ENCODE measurements at places on chromosomes 5 and 9.

GRCh38 chr5:56142233-56142613 is 90.9 kb downstream of the ANKRD55 start:
- no peak for DNase-seq

- no peak for DNase-seq
Observed at GRCh38 chr9:117464941-117465616, 50.2 kb upstream of the ASTN2 start.

DNA sequence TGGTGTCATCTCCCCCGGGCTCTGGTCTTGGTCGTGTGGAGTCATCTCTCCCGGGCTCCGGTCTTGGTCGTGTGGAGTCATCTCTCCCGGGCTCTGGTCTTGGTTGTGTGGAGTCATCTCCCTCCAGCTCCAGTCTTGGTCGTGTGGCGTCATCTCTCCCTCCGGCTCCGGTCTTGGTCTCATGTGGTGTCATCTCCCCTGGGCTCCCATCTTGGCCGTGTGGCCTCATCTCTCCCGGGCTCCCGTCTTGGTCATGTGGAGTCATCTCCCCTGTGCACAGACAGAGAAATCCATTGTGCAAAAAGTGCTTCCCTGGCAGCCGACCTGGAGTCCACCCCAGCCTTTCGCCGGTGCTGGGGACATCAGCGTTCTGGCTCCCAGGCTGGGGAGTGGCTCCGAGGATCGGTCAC is 91.1 kb upstream of the CACNA1B start:
- DNase-seq: no peak

DNA sequence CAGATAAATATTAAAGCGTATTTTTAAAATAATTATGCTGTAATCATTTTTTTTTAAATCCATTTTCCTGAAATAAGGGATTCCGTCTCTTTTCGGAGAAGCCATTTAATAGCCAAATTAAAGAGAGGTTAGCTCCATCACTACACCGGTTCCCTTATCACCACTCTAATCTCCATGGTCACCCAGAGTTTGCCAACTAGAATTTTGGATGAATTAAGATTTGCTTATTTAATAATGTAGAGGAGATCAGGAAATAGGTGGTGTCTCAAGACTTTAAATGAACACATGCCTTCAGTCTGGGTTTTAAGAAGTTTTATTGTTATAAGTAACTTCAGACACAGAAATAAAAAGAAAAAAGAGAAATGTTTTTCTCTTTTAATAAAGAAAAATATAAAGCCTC is 151.7 kb downstream of the TTC39B start:
- no peak for DNase-seq

- DNase-seq: no peak
Observed at GRCh38 chr5:112237456-112237855, 181.6 kb downstream of the EPB41L4A start.

- DNase-seq: no peak
Observed at GRCh38 chr5:123132316-123132715, 43.3 kb downstream of the PRDM6 start.

- no peak for DNase-seq
Observed at GRCh38 chr5:179914032-179914755, 6.5 kb upstream of the TBC1D9B start.

GRCh38 chr9:19552282-19553105 is 143.7 kb downstream of the ACER2 start:
- DNase-seq: no peak

DNA sequence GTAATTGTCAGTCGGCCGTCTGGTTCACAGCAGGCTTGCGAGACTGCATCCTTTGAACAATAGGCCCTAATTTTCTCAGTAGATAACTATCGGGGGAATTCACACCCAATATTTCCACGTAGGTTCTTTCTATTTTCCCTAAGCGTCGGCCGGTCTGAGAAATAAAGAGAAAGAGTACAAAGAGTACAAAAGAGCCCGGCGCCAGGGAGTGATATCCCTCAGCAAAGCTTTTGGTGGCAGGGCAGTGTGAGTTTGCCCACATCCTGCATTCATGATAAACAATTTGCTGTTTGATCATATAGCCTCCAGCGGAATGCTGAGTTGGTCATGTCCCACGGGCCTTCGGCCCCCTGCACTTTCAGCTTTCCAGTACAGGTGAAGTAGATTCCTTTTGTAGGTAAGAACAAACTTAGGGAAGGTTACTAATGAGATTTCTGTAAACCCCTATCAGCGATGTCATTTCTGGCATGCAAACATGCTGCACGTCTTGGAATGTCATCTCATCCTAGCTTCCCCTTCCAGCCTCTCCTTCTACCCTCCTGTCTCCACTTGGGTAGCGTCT is 4.7 kb upstream of the PTGR1 start:
- DNase-seq: no peak

GRCh38 chr9:87603854-87604490 is 106.3 kb downstream of the DAPK1 start:
- DNase-seq: no peak

DNA sequence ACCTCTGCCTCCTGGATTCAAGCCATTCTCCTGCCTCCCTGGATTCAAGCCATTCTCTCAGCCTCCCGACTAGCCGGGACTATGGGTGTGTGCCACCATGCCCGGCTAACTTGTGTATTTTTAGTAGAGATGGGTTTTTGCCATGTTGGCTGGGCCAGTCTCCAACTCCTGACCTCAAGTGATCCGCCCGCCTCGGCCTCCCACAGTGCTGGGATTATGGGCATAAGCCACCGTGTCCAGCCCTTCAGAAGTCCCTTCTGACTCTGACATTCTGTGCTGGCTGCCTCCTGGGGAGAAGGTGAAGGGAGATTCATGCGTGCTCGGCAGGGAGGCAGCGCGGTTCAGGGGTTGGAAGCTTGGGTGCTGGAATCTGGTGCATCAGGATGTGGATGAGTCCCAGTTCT is 28.8 kb downstream of the PRRX2 start:
- DNase-seq: no peak

GRCh38 chr5:148909766-148910165 is 83.4 kb downstream of the ADRB2 start:
- no peak for DNase-seq

DNA sequence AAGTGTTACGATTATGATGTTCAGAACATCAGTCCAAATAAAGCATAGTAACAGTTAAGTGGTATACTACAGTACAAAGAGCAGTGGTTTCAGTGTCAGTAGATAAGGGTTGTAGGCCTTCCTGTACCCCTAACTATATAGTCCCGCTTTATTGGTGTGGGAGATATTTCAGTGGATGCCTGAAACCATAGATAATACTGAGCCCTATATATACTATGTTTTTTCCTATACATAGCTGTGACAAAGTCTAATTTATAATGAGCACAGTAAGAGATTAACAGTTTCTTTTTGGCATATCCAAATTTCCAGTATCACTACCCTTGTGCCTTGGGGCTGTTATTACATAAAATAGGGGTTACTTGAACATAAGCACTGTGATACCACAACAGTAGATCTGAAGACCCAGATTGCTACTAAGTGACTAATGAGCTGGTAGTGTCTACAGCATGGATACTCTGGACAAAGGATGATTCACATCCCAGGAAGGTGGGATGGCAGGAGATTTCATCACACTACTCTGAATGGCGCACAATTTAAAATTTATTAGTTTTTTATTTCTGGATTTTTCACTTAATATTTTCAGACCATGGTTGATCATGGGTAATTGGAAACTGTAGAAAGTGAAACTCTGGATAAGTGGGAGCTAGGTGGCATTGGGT is 119.3 kb downstream of the RPS23 start:
- DNase-seq: no peak

DNA sequence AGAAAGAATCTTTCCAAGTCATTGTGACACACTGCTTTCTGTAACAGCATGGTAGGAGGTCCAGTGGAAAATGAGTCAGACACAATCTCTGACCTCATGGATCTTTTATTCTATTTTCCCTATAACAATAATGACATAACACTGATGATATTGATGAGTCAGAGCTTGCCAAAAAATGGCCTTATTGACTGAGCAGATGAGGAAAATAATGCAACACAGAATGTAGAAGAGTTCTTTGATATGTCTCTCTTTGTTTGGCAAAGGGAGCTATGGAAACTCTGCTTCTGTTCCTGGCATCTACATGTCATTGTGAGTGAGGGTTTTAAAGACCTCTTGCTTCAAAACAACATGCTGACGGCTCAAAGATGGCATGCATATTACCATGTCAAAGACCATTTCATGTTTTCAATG is 443.1 kb upstream of the ZNF608 start:
- DNase-seq: no peak

DNA sequence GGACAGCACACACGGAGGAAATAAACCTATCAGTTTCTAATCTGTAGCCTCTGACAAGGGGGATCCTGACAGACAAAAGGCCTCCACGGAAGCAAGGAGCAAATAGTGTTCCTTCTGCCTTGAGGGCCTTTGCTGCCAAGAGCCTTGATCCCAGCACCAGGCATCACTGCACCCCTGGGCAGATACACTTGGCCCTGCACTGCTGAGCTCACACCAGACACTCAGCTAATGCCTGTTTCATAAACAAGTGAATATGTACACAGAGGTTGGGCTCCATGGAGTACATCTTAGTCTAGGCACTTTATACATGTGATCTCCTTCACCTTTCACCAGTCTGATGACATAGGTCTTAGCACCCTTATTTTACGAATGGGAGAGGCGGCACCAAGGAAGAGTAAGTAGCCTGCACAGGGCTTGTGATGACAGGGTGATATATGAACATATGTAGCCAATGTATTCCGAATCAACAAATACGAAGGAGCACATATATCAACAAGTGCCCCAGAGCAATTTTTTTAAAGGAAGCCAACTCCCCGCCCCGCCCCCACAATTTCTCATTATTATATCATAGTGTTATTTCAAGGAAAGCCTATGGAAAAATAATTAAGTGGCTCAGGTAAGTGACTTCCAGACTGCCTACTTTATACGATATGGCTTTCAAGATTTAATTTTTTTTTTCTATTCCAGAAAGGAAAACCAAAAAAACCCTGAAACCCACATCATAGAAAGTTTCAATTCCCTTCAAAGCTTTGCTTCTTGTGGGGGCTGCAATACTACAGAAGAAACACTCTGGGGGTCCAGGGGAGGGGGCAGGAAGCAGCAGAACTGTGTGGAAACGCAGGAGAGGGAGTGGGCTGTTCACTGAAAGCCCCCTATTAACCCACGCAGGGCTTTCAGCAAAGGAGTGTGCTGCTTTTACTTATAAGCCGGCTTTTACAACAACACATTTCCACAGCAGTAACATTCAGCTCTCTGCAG is 32.0 kb downstream of the CDC14B start:
- DNase-seq: no peak

GRCh38 chr5:6365142-6365976 is 13.0 kb downstream of the MED10 start:
- DNase-seq: no peak

DNA sequence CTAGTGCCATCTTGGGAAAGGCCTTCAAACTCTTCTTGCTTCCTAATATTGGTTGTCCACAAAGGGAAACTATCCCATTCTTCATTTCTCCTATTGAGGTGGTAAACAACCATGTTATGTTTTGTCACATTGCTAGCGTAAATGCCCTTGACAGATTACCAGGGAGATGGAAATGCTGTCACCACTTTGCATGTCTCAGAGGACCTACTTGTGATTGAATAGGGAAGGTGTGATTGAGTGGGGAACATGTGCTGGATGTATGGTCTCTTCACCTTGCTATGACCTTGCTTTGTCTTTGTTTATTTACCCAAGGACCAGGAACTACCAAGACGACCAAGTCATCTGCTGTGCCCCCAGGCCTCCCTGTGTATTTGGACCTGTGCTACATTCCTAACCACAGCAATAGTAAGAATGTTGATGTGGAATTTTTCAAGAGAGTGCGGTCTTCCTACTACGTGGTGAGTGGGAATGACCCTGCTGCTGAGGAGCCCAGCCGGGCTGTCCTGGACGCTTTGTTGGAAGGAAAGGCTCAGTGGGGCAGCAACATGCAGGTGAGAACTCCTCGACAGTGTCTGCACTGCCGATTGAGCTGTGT is 96.1 kb downstream of the MAP1B start:
- DNase-seq: no peak

- DNase-seq: no peak
Observed at GRCh38 chr5:2797160-2797559, 45.7 kb upstream of the IRX2 start.

GRCh38 chr5:75907651-75908050 is 175.5 kb upstream of the SV2C start:
- no peak for DNase-seq

- DNase-seq: no peak
Observed at GRCh38 chr9:107839371-107839770, 349.8 kb upstream of the KLF4 start.

- no peak for DNase-seq
Observed at GRCh38 chr5:73668486-73669111, 42.6 kb downstream of the ARHGEF28 start.

DNA sequence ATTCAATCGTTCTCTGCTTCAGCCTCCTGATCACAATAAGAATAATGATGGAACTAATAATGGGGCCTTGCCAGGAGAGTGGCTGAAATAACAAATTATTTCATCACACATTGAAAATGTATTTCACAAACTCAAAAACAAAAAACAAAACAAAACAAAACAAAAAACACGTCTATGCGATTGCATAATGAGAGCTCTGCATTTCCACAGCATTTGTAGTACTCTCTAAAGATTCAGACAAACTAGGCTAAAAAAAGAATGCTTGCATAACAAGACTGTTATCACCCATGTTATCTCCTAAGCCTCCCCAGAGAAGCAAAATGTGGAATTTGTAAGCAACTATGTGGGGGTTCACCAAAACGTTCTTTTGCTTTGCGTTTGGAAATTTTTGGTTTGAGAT is 48.1 kb downstream of the PRELID2 start:
- DNase-seq: no peak

GRCh38 chr5:32434221-32434620 is 10.3 kb downstream of the ZFR start:
- DNase-seq: no peak

- DNase-seq: no peak
Observed at GRCh38 chr9:128715436-128715750, 8.5 kb downstream of the ZDHHC12 start.

GRCh38 chr9:129751841-129752801 is 721 bp downstream of the PTGES start:
- no peak for DNase-seq

GRCh38 chr5:36138900-36139683 is 12.6 kb downstream of the LMBRD2 start:
- no peak for DNase-seq

DNA sequence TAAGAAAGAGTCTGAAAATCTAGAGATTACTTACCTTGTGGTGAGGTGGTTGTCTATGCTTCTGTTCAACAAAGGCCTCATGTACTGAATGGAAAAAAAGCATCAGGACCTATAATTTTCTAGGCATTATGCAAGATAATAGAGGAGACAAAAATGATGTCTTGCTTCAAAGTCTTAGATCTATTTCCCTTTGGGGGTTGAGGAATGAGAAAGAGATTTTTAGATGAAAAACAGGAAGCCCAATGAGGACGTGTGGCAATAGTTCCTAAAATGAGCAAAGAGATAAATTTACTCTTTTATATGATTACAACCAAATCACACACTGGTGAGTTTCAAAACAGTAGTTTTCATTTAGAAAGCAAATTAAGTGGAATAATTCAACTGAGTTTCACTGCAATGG is 99.5 kb downstream of the GHR start:
- no peak for DNase-seq
